ENCODE measurements at places on chromosomes 12 and 14.

GRCh38 chr14:34212172-34212929 is 249.7 kb downstream of the SPTSSA start:
- no peak for DNase-seq

- DNase-seq, result no peak
Observed at GRCh38 chr12:46082490-46083200, 92.3 kb upstream of the SCAF11 start.

GRCh38 chr14:91417983-91418386 is 365 bp upstream of the CCDC88C start:
- DNase-seq, result no peak

GRCh38 chr12:94265966-94266745 is 117.8 kb downstream of the PLXNC1 start:
- DNase-seq, result peak; percentile 34

GRCh38 chr12:124490584-124491305 is 76.7 kb downstream of the NCOR2 start:
- no peak for DNase-seq

GRCh38 chr12:19035536-19035935 is 94.0 kb upstream of the PLEKHA5 start:
- DNase-seq, result peak; percentile 54

GRCh38 chr12:89797436-89797835 is 88.8 kb upstream of the ATP2B1 start:
- DNase-seq, result no peak

DNA sequence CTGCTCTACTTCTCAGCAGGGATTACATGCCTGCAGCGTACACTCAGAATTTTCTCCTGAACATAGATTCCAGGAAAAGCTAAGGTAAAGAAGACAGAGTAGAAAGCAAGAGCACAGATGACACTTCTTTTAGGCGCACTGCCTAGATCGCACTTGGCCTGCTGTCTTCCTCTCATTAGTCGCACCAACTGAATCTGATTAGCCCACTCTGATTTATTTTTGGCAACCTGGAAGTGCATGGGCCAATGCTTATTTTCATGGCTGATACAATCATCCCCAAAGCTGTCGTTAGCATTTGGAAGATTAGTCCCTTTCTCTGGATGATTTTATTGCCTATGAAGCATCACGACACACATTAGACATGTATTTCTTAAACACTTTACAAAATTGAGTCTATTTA is 152.5 kb downstream of the PTPRO start:
- no peak for DNase-seq

GRCh38 chr14:81263777-81264410 is 43.1 kb upstream of the GTF2A1 start:
- DNase-seq, result no peak

- peak; percentile 38 for DNase-seq
Observed at GRCh38 chr12:25500651-25501050, 52.4 kb downstream of the LMNTD1 start.

DNA sequence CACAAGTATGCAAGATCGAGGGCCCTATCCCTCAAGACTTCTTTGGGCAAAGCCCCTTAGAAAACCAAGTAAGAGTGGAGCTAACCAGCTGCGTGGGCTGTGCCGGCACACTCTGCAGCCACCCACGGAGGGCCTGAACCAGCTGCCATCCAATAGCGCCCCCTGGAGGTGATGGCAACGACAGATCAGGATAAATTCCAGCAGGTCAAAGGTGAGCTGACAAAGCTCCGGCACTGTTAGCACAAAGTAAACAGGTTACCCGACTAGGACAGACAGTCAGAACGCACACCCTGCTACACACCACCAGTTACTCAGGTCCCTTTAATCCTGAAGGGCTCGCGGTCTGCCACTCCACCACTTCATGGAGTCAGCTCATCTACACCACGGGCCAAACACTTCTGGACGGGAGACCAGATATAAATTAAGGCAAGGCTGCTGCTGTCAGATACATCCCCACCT is 4.9 kb downstream of the ZBTB39 start:
- DNase-seq, result peak; percentile 62

- no peak for DNase-seq
Observed at GRCh38 chr14:23370221-23370620, 2.4 kb upstream of the IL25 start.

DNA sequence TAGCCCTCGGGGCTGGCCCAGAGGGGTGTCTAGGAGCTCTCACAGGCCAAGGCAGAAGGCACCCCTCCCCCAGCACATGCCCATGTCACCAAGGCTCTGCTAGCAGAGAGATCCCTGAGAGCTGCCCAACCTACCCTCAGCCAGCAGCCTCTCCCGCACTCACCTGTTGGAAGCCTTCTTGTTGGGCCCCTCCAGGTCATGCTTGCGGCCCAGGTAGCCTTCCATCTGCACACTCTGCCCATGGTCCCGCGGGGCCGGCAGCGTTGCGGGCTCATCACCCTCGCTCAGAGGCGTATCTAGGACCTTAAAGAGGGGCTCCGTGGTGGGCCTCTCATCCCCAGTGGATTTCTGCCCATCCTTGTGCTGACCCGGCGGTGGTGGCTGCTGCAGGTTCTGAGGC is 49.1 kb downstream of the PLEKHG3 start:
- DNase-seq, result no peak

GRCh38 chr12:28879379-28879778 is 269.7 kb upstream of the FAR2 start:
- DNase-seq, result no peak

- DNase-seq, result peak; percentile 85
Observed at GRCh38 chr14:76926521-76927251, 100.5 kb downstream of the LRRC74A start.

DNA sequence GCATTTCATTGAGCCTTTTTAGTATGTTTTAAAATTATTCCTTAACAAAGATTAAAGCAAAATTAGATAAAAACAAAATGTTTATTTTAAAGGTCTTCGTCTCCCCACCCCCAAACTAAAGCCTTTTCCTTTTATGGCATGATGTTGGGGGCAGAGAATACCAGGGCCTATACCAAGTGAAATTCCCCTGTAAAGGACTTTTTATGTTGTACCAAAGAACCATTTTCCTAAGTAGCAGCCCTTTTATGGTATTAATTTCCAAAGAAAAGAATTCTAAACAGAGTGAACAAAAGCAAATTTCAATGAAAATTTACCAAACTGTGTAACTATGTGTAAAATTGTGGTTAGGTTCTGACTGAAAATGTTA is 71.9 kb upstream of the GNPNAT1 start:
- DNase-seq, result no peak

DNA sequence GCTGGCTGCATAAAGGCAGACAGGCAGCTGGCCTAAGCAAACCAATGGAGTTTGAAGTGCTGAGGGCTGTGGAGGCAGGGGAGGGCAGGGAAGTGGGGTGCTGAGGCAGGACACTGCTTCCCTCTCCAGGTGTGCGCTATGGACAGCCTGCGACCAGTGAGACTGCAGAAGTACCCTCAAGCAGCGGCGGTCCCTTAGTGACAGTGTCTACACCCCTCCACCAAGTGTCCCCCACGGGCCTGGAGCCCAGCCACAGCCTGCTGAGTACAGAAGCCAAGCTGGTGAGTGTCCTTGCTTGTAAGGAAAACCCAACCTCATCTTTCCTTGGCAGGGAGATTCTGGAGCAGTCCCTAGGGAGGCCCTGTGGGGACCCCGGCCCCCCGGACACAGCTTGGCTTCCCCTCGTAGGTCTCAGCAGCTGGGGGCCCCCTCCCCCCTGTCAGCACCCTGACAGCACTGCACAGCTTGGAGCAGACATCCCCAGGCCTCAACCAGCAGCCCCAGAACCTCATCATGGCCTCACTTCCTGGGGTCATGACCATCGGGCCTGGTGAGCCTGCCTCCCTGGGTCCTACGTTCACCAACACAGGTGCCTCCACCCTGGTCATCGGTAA is 17.9 kb downstream of the HNF1A start:
- DNase-seq, result no peak

- DNase-seq, result no peak
Observed at GRCh38 chr14:65783576-65783975, 371.0 kb downstream of the FUT8 start.

DNA sequence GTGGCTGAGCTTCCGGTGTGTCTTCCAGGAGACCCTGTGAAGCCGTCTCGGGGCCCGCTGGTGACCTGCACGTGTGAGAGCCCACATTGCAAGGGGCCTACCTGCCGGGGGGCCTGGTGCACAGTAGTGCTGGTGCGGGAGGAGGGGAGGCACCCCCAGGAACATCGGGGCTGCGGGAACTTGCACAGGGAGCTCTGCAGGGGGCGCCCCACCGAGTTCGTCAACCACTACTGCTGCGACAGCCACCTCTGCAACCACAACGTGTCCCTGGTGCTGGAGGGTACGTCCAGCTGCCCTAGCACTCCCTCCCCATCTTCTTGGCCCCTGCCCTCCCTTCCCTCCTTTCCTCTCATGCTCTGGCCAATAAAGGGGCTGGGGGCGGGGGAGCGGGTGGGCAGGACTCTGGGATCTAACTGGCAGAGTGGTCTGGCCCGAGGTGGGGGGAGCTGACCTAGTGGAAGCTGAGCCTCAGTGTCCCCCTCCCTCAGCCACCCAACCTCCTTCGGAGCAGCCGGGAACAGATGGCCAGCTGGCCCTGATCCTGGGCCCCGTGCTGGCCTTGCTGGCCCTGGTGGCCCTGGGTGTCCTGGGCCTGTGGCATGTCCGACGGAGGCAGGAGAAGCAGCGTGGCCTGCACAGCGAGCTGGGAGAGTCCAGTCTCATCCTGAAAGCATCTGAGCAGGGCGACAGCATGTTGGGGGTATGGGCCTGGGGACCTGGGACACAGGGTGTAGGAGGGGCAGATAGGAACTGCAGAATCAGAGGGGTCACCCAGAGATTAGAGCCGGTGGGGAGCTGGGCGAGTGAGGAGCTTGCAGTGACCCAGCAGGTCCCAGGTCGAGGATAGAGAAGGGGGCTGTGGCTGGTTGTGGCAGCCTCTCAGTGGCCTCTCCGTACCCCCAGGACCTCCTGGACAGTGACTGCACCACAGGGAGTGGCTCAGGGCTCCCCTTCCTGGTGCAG is 6.0 kb downstream of the ACVRL1 start:
- no peak for DNase-seq

- no peak for DNase-seq
Observed at GRCh38 chr14:54512393-54512792, 2.7 kb downstream of the CGRRF1 start.

DNA sequence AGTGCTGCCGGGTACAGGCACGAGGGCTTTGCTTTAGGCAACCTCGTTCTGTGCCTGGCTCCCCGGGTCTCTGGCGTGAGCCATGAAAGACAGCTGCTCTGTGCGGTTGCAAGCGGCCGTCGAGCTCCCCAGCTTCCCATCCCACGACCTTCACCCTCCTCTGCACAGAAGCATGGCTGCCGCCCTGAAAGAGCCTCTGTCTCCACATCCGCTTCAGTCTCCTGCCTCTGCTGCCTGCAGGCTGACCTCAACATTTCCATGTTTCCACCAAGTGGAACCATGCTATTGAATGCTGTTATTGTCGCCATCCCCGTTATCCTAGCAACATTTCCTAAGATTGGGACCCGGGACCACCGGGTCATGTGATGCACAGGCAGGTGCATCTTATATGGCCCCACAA is 57.1 kb downstream of the KDM2B start:
- no peak for DNase-seq

GRCh38 chr12:32117316-32117715 is 10.7 kb downstream of the BICD1 start:
- DNase-seq, result peak; percentile 32

DNA sequence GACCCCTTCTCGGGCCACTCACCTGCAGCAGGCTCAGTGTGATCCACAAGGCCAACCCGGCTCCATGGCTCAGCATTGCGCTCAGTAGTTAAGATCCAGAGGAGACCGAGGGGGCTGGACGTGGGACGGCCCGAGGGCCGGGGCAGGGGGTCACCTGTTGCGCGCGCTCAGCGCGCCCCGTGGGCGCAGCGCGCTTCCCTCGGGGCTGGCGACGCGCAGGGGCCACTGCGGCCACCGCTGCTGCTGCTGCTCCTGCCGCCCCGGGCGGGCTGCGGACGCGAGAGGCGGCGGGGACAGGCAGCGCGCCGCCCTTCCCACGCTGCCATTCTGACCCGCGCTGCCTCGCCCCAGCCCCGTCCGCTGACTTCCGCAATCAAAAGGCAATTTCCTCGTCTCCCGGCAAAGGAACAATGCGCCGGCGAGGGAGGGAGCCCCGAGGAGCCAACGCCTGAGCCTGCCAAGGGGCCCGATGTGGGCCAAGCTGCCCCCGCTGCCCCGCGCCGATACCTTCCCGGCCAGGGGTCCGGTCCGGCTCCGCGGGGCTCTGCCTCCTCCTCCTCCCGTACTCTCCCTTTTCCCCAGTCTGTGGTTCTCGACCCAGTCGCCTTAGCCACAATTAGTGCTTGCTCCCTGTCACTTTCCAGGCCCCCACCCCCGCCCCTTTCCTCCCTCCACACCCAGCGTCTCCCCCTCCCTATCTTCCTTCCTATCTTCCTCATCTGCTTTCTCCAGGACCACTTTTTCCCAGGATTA is 27.3 kb downstream of the PTPRB start:
- peak; percentile 69 for DNase-seq

- DNase-seq, result no peak
Observed at GRCh38 chr14:66900719-66901118, 288.5 kb upstream of the GARIN2 start.

DNA sequence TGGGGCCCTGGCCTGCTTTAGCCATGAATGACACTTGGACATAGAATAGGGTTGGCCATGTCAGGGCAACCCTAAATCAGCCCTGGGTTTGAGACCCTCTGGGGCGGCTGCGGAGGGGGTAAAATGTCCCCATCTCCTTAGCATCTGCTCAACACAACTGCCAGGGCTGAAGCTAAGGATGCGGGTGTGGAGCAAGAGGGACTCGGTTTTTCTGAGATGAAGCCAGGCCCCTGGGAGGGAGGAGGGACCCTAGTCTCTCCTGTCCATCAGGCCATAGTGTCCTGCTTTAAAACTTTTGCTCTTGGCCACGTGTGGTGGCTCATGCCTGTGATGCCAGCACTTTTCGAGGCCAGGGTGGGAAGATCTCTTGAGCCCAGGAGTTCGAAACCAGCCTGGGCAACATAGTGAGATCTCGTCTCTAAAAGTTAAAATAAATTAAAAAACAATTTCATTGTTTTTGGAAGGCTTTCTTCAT is 778 bp upstream of the C1R start:
- DNase-seq, result no peak

GRCh38 chr14:52091928-52092327 is 23.1 kb upstream of the NID2 start:
- no peak for DNase-seq

- no peak for DNase-seq
Observed at GRCh38 chr12:3097836-3098235, 20.7 kb downstream of the TSPAN9 start.

DNA sequence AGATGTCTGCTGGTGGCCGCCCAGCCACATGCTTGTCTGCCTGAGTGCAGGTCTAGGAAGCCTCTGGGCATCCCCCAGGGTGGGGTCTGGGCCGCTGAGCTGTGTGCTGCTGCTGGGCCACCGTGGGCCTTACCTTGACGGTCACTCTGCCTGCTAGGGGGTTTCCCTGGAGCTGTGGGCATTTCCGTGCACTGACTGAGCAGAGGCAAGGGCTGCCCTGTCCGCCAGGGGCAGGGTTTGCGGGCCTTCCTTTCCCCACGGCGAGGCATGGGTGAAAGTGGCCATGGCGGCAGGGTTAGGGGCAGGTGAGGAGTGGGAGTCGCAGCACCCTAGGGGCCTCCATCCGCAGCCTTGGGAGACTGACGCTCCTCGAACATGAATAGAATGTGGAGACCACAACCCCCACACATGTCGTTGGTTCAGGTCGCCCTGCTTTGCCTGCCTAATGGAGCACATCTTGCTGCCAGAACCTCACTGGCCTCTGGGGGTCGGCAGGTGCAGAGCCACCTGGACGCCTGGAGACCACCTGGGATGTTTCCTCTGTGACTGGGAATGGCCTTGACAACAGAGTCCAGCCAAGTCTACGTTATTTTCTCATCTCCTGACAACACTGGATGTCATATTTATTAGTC is 2.5 kb downstream of the ZBTB42 start:
- no peak for DNase-seq
